ENCODE measurements at places on chromosomes 2 and 18. TPM values are rescaled to one million over a fixed set of nuclear protein-coding genes. Genes with fewer than 3 reads are reported as not detected.

Gene RTP5
- total RNA-seq = not detected

Gene SERPINB4
- total RNA-seq = not detected

Gene CFC1
- total RNA-seq = not detected

Gene PAX3
- total RNA-seq = not detected

Gene SCYGR4
- total RNA-seq = not detected

Gene CTAGE1
- not detected for total RNA-seq

Gene ITPRIPL1
- total RNA-seq = 21.2 TPM

Gene ODC1
- 247 TPM for total RNA-seq

Gene CHRNA1
- not detected for total RNA-seq

Gene TUBB8B
- not detected for total RNA-seq

Gene LYG2
- total RNA-seq = not detected

Gene RESP18
- not detected for total RNA-seq

Gene KIF1A
- total RNA-seq = not detected

Gene RAB17
- total RNA-seq = 2.9 TPM

Gene ACVR2A
- 1.8 TPM for total RNA-seq

Gene ANKRD30BL
- total RNA-seq = not detected

Gene ZNF804A
- total RNA-seq = 27.7 TPM

Gene HAAO
- not detected for total RNA-seq

Gene TMEM169
- not detected for total RNA-seq

Gene TCF23
- total RNA-seq = not detected

Gene OSBPL1A
- 1.1 TPM for total RNA-seq

Gene ASB18
- total RNA-seq = not detected

Gene NPPC
- total RNA-seq = not detected

Gene DIPK1C
- not detected for total RNA-seq

Gene FAM117B
- 8.0 TPM for total RNA-seq

Gene MSTN
- 0.22 TPM for total RNA-seq

Gene BARD1
- total RNA-seq = 78.0 TPM

Gene CTDP1
- total RNA-seq = 14.1 TPM

Gene SNRNP27
- total RNA-seq = 87.6 TPM

Gene SLC14A1
- not detected for total RNA-seq

Gene GAREM2
- not detected for total RNA-seq

Gene ABCG8
- not detected for total RNA-seq

Gene CASP8
- total RNA-seq = 114 TPM

Gene GKN1
- not detected for total RNA-seq

Gene WNT6
- 7.9 TPM for total RNA-seq

Gene NR4A2
- total RNA-seq = 0.40 TPM

Gene IL36B
- not detected for total RNA-seq

Gene CDC42EP3
- 12.5 TPM for total RNA-seq

Gene RHOB
- not detected for total RNA-seq

Gene DUSP2
- total RNA-seq = 25.1 TPM

Gene BCL2
- total RNA-seq = 263 TPM

Gene PSMA8
- not detected for total RNA-seq

Gene FAP
- not detected for total RNA-seq

Gene SLC19A3
- not detected for total RNA-seq

Gene DLX1
- total RNA-seq = 1.0 TPM

Gene POTEI
- 0.87 TPM for total RNA-seq

Gene APCDD1
- not detected for total RNA-seq

Gene SERPINE2
- total RNA-seq = 14.5 TPM

Gene SRSF7
- total RNA-seq = 176 TPM

Gene HOXD13
- total RNA-seq = not detected

Gene DUSP19
- 0.04 TPM for total RNA-seq

Gene SPTBN1
- 6.2 TPM for total RNA-seq

Gene ADAM17
- 39.8 TPM for total RNA-seq

Gene DDX18
- 44.8 TPM for total RNA-seq

Gene KCNE4
- total RNA-seq = not detected

Gene KCNF1
- total RNA-seq = not detected

Gene CCDC74A
- total RNA-seq = 7.8 TPM

Gene SAG
- not detected for total RNA-seq

Gene ZC3H8
- total RNA-seq = 25.7 TPM

All from Karpas-422 (cell line).